LNCaP clone FGC (cell line): ENCODE measurements at places on chromosomes 3 and 15.

DNA sequence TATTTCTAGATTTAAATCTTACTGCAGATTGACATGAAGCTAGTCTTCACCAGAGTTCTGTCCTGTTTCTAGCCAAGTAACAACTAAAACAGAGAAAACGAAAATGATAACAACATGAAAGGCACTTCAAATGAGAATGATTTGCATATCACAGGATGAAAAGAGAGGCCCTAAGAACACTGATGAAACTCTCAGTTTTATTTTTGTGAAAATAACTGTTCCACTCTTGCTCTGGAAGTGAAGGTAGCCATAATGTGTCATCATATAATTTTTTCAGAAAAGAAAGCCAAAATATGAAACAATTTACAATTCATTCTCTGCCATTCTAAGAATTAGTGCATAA is 274.4 kb downstream of the ADAMTSL3 start:
- no peak for DNase-seq

DNA sequence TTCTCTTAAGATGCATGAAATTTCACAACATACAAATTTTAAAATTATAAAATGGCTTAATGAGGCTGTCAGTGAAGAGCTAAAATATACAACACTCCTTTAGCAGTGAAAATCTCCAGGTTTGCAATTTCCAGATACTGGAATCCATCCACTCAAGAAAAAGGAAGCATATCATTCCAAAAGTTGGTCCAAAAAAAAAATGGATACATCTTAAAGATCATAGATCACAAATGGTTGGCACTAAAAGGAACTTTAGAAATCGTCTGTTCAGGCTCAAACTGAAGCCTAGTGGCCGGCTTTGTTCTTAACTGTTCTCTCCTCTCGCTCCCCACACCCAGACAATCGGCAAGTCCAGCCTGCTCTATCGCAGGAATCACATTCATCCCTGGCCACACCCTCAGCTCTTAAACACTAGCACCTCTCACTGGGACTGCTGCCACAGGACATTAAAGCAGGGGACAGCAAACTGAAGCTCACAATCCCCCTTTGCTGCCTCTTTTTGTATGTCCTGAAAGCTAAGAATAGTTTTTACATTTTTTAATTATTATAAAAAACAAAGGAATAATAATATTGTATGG is 130.3 kb upstream of the CDIN1 start:
- no peak for DNase-seq

- DNase-seq: peak; percentile 36
These were observed 197.7 kb upstream of the GBE1 start for GRCh38 chr3:81958972-81959640.

DNA sequence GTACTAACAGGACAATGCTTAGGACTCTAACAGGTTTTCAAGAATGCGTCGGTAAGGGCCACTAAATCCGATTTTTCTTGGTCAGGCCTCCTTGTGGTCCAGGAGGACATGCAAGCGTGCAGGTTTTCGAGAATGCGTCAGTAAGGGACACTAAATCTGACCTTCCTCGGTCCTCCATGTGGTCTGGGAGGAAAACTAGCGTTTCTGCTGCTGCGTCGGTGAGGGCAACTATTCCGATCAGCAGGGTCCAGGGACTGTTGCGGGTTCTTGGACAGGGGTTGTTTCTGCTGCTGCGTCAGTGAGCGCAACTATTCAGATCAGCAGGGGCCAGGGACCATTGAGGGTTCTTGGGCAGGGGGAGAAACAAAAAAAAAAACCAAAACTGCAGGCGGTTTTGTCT is 7.8 kb upstream of the UBP1 start:
- no peak for DNase-seq

- DNase-seq: no peak
These were observed 15.4 kb downstream of the RASGRP1 start for GRCh38 chr15:38549222-38549621.

DNA sequence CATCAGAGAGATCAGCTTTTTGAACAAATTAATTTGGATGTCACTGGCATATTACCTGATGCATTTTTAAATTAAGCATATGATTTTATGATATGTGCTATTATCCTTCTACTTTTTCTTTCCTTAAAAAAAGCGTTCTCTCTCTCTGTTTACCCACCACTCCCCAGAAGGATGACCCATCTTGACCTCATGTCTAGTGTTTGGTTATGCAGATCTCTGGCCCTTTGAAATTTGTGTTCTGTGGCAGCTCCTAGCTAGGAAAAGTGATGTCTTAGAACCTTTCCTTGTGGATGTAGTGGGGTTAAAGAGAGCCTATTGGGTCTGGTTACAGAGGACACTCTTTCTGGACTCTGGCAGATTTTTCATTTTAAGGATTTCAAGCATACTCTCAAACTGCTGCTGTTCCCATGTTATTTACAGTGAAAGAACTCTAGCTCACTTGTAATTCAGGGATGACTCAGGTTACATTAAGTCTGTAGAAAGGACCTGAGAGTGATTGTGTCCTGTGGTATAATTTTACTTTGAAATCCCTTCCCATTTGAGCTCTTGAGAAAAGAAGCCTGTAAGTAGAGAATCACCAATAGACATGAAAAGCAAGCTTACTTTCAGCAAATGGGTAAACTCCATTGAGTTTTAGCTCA is 23.8 kb downstream of the ARHGEF26 start:
- DNase-seq: no peak

- no peak for DNase-seq
These were observed 75.1 kb upstream of the VGLL4 start for GRCh38 chr3:11718637-11719405.
